ENCODE measurements at places on chromosomes 3 and 15.

GRCh38 chr3:176942305-176942704 is 255.0 kb downstream of the TBL1XR1 start:
- no peak for DNase-seq

DNA sequence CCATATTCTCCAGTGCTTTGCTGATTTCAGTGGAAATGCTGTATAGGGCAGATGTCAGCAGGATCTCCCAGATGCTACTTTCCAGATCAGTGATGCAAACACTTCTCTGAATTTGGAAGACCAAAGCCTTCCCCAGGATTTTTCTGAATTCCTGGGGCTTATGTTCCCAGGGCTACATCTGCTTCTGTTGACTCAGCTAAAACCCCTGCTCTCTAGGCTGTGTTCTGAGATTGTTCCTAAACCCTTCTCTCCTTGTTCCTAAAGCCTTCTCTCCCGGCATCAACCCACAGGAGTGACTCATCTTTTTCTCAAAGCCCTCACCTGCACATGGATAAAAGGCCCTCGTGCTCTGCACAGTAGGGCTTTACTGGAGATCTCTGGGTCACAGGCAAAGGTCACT is 35.5 kb downstream of the FAH start:
- DNase-seq, result no peak

DNA sequence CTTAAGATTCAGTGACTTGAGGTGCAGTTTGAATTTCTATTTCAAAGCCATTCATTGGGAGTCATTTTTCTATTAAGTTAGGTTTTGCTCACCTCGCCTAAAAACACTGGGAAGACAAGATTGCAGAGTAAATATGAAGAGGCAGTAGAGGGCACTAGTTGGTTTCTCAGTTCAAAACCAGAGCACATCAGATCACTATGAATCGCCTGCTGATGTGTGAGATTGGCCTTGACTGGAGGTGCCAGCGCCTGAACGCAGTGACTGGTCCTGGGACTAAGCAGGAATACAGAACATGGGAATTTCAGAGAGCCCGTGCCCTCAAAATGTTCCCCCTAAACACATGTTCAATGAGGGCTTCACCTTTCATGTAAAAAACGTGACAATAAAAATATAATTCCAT is 229.0 kb downstream of the ITPR1 start:
- no peak for DNase-seq

DNA sequence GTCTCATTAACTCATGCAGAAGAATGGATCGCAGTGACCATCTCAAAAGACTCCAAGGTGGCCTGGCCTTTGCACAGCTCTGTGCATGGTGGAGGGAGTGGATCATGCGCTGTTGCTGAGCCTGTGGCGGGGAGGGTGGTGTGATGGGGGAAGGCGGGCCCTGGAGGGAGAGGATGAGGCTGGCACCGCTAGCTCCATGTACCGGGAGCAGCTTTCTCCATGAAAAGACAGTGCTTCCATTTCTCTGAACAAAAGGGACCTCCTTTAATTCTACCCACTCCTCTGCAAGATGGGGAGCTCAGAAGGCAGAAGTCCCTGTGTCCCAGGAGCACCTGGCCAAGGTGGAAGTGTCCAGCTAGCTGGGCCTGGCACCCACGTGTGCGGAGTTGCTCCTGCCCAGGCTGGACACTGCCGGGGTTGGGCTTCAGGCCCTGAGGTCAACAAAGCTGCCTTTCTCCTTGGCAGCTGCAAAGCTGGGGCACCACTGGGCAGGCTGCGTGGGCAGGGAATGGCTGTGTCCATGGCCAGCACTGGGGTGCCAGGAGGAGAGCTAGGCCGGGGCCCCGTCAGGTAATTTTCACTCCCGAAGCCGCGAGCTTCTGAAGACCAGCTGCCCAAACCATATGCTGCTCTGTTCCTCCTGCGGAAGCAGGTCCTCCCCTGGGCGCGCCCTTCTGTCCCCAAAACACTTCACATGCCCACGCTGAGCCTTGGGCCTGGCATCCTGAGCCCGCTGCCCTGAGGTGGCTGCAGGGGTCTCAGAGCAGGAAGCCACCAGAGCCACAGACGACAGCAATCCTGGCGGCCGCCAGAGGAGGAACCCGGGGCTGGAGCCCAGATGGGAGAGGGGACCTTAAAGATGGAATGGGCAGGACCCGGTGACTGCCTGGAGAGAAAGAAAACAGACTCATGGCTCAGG is 6.4 kb downstream of the MAP6D1 start:
- DNase-seq, result no peak

GRCh38 chr3:188417271-188417696 is 263.3 kb downstream of the LPP start:
- no peak for DNase-seq

DNA sequence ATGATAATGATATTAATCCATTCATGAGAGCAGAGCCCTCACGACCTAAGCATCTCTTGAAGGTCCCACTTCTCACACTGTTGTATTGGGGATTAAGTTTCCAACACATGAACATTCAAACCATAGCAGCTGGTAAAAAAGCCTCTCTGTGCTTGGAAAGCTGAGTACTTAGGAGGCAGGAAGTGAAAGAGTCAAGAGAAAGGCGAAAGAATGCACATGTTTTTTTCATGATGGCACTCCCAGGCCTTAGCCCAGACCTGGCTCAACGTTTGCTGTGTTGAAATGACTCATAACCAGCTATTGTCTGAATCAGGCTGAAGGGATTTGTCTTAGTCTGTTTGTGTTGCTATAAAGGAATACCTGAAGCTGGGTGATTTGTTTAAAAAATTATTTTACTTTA is 84.4 kb upstream of the RGMA start:
- no peak for DNase-seq

- DNase-seq, result no peak
Measured at GRCh38 chr15:43505738-43506137, 11.7 kb upstream of the MAP1A start.

- no peak for DNase-seq
Measured at GRCh38 chr15:99566157-99566897, 543 bp downstream of the MEF2A start.

DNA sequence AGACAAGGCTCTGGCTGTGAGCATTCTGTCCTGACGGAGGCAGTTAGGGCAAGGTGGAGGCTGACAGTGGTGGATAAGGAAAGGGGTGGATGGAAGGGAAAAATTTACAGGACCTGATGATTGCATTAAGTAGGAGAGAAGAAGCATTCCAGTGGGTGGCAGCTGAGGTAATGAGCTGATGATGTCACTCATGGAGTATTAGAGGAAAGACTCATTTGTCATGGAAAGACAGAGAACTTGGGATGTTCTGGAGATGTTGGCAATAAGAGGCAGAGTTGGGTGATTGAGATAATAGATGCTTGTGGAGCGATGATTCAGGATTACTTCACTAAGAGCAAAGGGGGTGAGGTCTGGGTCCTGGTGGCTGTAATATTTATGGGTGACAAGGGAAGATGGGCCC is 63.6 kb upstream of the SCN5A start:
- DNase-seq, result no peak

DNA sequence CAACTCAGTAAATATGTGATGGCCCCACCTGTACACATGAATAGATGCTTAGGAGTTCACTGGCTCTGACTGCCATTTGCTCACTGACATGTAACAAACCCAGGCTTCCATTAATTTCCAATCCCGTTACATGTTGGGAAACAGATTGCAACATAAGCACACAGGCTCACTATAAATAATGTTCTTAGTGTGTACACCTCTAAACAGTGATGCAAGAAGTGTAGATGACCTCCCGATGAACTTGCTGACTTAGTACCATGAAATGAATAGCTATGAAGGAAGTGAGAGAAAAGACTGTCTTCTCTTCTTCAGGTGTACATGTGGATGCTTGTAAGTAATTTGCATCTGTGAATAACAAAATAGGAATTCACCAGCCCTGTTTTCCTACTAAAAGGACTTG is 21.4 kb upstream of the FSIP1 start:
- no peak for DNase-seq

GRCh38 chr3:187954873-187955586 is 198.9 kb upstream of the LPP start:
- no peak for DNase-seq

GRCh38 chr3:77189258-77189657 is 149.4 kb downstream of the ROBO2 start:
- DNase-seq, result no peak

DNA sequence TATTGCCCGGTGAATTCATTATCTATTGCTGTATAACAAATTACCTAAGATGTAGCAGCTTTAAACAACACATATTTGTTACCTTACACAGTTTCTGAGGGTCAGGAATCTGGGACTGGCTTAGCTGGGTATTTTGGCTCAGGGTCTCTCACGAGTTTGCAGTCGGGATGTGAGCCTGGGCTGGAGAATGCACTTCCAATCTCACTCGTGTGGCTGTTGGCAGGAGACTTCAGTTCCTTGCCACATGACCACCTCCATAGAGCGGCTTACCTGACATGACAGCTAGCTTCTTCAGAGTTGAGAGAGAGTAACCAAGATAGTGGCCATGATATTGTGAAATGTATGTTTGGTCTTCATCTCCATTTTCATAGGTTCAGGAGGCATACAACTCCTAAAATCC is 18.4 kb upstream of the MITF start:
- DNase-seq, result no peak

- no peak for DNase-seq
Measured at GRCh38 chr3:193879099-193879863, 256.7 kb upstream of the HES1 start.

DNA sequence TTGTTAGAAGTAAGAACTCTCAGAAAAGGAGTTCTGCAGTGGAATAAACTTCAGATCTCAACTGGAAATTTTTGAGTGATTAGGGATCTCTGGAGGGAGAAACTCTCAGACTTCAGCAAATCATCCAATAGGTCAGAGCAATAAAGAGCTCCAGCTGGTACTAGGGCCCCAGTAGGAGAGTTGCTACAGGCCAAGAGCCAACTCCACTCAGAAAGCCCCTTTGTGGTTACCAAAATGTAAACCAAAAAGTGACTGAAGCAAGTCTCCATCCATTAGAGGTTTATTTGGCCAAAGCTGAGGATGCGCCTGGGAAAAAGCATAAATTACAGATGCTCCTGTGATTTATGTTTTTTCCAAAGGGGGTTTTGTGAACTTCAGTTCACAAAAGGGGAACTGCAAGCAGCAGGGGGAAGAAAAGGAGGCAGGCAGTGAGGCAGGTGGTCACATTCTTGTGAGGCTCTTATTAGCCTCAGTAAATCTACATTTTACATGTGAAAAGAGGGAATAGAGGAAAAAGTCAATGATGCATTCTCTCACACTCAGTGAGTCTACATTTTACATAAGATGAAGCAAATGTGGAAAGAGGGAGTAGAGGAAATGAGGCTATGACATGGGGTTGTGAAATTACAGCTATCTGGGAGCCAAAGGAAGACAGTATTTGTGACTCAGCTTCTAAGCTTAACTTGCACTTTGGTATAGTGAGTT is 92.4 kb upstream of the DAZL start:
- DNase-seq, result no peak

DNA sequence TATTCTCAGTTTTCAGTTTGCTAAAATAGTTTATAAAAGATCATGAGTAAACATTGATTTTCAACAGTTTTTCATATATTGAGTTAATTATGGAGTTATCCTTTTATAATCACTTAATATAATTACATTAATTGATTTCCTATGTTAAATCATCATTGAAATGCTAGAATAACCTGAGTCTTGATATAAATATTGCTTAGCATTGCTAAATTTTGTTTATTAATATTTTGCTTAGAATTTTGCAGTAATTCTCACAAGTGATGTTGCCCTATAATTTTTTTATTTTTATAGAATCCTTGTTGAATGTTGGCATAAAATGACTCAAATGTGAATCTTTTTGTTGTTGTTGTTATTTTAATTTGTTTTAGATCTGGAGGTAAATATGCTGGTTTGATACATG is 654.2 kb downstream of the OTOL1 start:
- DNase-seq, result no peak

GRCh38 chr15:44028349-44028748 is 166.7 kb downstream of the FRMD5 start:
- no peak for DNase-seq

DNA sequence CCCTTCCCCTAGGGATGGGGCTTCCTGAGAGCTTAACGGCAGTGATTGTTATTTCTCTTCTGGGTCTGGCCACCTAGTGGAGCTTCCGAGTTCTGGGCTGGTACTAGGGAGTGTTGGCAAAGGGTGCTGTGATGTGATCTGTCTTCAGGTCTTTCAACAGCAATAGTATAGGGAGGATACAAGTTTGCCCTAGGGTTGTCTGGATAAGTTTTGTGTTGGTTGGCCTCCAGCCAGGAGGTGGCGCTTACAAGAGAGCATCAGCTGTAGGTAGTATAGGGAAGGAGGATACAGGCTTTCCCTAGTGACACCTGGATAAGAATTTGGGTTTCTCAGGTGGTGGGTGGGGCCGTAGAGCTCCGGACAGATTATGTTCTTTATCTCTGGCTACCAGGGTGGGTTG is 19.2 kb upstream of the CPOX start:
- no peak for DNase-seq

DNA sequence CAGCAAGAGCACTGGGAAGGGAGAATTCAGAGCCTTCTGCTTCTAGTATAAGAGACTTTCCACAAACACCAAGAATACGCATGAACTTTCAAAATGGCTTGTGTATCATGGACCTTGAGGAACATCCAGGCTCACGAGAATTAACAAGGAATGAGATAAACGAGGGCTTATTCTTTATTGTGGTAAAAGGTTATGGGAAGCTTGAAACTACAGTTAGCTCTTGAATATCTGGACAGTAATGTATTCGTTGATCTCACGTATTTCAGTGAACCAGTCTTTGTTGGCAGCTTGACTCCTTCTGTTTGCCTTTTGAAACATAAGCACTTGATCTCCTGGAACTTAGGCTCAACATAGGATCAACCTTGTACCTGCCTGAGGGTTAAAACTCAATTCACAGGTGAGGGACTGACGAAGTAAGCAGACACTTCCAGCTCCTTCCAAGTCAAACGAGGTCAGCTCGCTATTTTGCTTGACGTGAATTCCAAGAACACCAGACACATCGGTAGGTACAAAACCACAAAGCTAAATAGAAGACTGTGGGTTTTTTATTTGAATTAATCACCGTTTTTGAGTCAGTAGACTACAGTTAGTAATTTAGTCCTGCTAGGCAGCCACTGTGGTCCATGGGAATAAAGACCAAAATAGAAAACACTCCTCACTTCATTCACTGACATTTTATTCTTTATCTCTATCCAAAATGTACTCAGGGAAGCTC is 30.8 kb downstream of the GALNT15 start:
- DNase-seq, result no peak

DNA sequence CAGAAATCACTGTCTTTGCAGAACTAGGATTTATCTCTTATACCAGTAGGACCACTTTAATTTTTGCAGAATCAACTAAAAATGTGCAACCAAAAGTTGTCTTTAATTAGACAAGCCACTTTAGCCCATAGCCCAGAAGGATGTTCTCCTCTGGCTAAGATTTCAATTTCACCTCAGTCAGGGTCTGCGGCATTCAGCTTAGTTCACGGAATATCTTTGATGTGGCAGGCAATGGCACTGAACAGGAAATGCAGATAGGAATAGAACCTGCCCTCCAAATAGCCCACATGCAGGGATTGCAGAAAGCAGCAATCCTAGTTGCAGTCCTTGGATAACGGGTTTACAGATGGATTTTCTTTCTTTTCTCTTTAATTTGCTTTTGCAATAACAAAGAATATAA is 100.8 kb downstream of the MESD start:
- DNase-seq, result no peak

- DNase-seq, result no peak
Measured at GRCh38 chr3:79521221-79521848, 246.5 kb downstream of the ROBO1 start.

GRCh38 chr3:158447408-158447807 is 123.6 kb upstream of the MLF1 start:
- no peak for DNase-seq

GRCh38 chr3:97901313-97902248 is 70.7 kb downstream of the RIOX2 start:
- no peak for DNase-seq

GRCh38 chr15:86162641-86163040 is 83.0 kb downstream of the AGBL1 start:
- no peak for DNase-seq

Measured in stimulated activated CD8-positive, alpha-beta memory T cell treated with anti-CD3 and anti-CD28 coated beads, Interleukin-4, amount 100 ng/mL, for 1 hour (primary cell).